ENCODE measurements at places on chromosomes 12 and 14. TPM values are rescaled to one million over a fixed set of nuclear protein-coding genes. Genes with fewer than 3 reads are reported as not detected.

- peaks cover 22% of the 10 kb centered on the region for H3K36me3 ChIP-seq
- peak; percentile 56 for DNase-seq
- no peak overlapping the region for H3K4me3 ChIP-seq
- peaks cover 10% of the 10 kb centered on the region for H3K4me1 ChIP-seq
- H3K27ac ChIP-seq, result no peak overlapping the region
Observed at GRCh38 chr12:69583203-69583602, 2.1 kb upstream of the CCT2 start.

DNA sequence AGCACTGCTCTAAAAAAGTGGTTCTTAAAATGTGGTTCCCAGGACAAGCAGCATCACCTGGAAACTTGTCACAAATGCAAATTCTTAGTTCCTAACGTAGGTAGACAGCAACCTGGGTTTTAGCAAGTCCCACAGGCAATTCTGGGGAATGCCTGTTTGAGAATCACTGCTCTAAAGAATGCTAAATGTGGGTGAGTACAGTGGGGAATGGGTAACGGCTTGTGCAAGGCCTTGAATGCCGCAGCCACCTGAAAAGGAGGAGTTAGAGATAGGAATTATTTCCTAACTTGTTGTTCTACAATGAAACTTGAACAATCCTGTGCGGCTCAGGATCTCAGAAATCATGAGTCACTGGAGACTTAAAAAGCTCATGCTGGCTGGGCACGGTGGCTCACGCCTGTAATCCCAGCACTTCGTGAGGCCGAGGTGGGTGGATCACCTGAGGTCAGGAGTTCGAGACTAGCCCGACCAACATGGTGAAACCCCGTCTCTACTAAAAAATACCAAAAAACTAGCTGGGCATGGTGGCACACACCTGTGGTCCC, 34.9 kb downstream of the GNS start:
- no peaks in the 10 kb centered on the region for H3K4me1 ChIP-seq
- H3K27me3 ChIP-seq, result no peaks in the 10 kb centered on the region
- DNase-seq, result no peak
- peaks cover 7% of the 10 kb centered on the region for H3K36me3 ChIP-seq

DNA sequence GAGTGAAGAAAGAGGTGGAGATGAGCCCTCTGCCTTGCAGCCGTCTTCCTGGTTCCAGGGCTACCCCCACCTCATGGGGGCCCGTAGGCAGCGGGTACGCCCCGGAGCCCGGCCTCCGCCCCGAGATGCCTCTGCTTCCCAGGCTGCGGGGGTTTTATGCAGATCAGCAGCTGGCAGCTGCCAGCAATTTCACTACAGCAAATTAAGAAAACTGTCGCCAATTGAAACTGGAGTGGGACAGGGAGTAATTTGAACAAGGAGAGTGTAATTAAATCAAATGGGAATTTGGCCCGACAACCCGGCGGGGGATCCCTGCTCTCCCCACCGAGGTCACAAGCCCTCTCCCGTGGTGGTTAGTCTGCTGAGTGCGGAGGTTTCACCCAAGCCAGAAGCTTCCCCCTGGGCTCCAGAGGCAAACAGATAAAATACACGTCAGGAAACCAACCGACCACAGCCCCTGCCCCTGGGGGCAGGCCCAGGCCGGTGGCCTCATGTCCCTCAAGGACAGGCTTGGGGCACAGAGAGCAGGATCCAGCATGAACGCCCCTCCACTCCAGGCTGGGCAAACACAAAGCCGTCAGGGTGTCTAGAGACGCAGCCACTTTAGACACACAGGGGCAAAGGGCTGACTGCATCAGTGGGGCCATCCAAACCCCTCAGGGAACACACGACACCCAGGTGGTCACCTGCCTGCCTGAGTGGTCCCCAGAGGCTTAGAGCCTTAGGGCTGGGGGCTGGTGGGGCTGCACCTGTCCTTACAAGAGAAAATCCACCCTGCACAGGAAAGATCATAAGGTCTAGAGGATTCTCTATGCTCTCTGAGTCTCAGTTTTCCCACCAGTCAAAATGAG, 53.8 kb downstream of the TESC start:
- H3K36me3 ChIP-seq, result no peaks in the 10 kb centered on the region
- no peak for DNase-seq
- H3K27ac ChIP-seq, result no peak overlapping the region
- peaks cover 6% of the 10 kb centered on the region for H3K4me1 ChIP-seq

- no peak overlapping the region for H3K4me3 ChIP-seq
- H3K27ac ChIP-seq, result no peak overlapping the region
- no peaks in the 10 kb centered on the region for H3K4me1 ChIP-seq
- DNase-seq, result no peak
Observed at GRCh38 chr14:78829274-78829673, 659.1 kb downstream of the NRXN3 start.

DNA sequence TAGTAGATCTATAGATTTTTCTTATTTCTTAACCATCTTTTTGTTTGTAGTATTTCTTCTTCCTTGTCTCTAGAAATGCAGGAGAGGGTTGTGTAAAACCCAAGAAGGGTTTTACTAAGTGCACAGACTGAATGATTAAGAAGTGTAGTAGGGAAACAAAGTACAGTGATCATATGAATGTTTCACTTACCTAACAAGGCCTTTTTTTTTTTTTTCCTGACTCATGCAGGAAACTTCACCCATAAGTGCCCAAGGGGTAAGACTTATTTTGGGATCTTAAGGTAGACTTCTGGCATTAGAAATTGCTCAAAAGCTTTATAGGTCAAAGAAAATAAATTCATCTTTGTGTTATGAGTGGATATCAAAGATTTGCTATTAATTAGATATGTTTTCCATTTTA, 10.2 kb downstream of the SCN8A start:
- no peak for DNase-seq
- H3K4me1 ChIP-seq, result peaks cover 4% of the 10 kb centered on the region
- no peak overlapping the region for H3K4me3 ChIP-seq
- no peaks in the 10 kb centered on the region for H3K27me3 ChIP-seq

- DNase-seq, result peak; percentile 15
- H3K27ac ChIP-seq, result no peak overlapping the region
- H3K36me3 ChIP-seq, result no peaks in the 10 kb centered on the region
- H3K27me3 ChIP-seq, result no peaks in the 10 kb centered on the region
Observed at GRCh38 chr12:10393291-10393690, 3.5 kb upstream of the KLRK1 start.

Gene KIF26A
- total RNA-seq, result 11.5 TPM

Gene ENDOU
- total RNA-seq, result 0.58 TPM

Data from A673 (cell line).